Dermis microvascular lymphatic vessel endothelial cell (primary cell): ENCODE measurements at places on chromosomes 1 and 21. TPM values are rescaled to one million over a fixed set of nuclear protein-coding genes. Genes with fewer than 3 reads are reported as not detected.

The CHIA gene
- total RNA-seq = not detected in 2 replicates

The NLRP3 gene
- under 0.01 TPM in 1 of 2 replicates, not detected in the other for total RNA-seq

The TSTD1 gene
- 6.0 and 6.7 TPM in 2 replicates for total RNA-seq

The SIPA1L2 gene
- total RNA-seq = 11.7 and 11.8 TPM in 2 replicates

The CCT8 gene
- total RNA-seq = 186 and 223 TPM in 2 replicates

The PTGFRN gene
- total RNA-seq = 153 and 238 TPM in 2 replicates
